ENCODE measurements at places on chromosomes 7 and 10. TPM values are rescaled to one million over a fixed set of nuclear protein-coding genes. Genes with fewer than 3 reads are reported as not detected.

- no peak overlapping the region for H3K27ac ChIP-seq
- no peak overlapping the region for H3K4me3 ChIP-seq
- no peaks in the 10 kb centered on the region for H3K36me3 ChIP-seq
These were observed 220.2 kb downstream of the DGKI start for GRCh38 chr7:137626469-137627067.

DNA sequence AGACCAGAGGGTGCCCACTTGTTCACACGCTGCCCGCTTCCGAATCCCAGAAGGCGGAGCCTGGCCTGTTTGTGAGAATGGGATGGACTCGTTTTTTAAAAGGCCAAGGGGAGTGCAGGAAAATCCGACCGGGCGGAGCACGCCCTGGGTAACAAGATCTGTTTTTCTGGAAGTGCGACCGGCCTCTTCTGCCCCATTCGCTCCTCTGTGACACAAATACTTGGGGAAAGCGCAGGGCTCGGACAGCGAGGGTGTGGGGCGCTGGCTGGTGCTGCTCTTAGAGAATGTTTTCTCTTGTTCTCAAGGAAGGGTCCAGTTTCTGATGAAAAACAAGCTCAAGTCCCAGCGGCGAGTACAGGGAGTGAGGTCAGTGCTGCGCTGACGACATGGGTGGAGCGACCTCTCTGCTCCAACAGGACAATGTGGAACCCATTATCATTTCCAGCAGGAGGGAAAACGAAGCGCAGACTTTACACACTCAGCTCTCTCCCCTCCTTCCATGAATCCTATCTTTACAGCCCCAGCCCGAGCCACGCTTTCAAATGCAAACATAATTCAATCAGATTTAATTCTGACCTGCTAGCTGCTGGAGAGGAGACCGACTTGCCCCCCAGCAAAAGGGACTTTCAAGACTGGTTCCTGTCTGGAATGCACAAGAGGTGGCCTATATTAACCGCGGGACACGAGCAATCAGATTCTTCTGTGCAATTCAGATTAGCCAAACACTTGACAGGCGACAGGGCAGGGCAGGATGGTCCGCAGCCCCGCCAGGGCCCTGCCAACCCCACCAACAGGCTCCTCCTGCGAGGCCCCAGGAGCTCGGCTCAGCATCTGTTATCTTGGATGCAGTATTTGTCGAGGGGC, 1.1 kb downstream of the RADIL start:
- no peaks in the 10 kb centered on the region for H3K27me3 ChIP-seq
- peak; percentile 58 for DNase-seq
- H3K4me1 ChIP-seq = peaks cover 12% of the 10 kb centered on the region
- no peaks in the 10 kb centered on the region for H3K36me3 ChIP-seq

DNA sequence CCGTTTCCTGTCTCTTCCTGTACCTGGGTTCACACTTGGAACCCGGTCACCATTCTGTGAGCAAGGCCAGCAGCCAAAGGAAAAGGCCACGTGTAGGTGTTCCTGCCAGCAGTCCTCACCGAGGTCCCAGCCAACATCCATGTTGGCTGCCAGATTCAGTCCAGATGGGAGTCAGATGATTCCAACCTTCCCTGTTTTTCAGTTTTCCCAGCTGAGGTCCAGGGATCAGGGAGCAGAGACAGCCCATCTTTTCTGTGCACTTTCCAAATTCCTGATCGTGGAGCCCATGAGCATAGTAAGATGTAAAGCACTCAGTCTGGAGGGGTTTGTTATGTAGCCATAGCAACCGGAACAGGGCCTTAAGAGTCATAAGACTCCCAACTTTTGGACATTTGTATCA, 3.9 kb upstream of the PVRIG start:
- peak; percentile 40 for DNase-seq
- H3K4me1 ChIP-seq = no peaks in the 10 kb centered on the region
- no peaks in the 10 kb centered on the region for H3K36me3 ChIP-seq
- no peaks in the 10 kb centered on the region for H3K27me3 ChIP-seq
- no peak overlapping the region for H3K4me3 ChIP-seq
- no peak overlapping the region for H3K27ac ChIP-seq

- H3K27me3 ChIP-seq = no peaks in the 10 kb centered on the region
- H3K27ac ChIP-seq = no peak overlapping the region
- no peaks in the 10 kb centered on the region for H3K4me1 ChIP-seq
These were observed 30.5 kb downstream of the DCLRE1A start for GRCh38 chr10:113823389-113823788.

- no peak overlapping the region for H3K4me3 ChIP-seq
- peaks cover 14% of the 10 kb centered on the region for H3K27me3 ChIP-seq
- DNase-seq = no peak
- H3K27ac ChIP-seq = no peak overlapping the region
- peaks cover 22% of the 10 kb centered on the region for H3K4me1 ChIP-seq
- no peaks in the 10 kb centered on the region for H3K36me3 ChIP-seq
These were observed 326.4 kb downstream of the SFMBT2 start for GRCh38 chr10:7084280-7085005.

DNA sequence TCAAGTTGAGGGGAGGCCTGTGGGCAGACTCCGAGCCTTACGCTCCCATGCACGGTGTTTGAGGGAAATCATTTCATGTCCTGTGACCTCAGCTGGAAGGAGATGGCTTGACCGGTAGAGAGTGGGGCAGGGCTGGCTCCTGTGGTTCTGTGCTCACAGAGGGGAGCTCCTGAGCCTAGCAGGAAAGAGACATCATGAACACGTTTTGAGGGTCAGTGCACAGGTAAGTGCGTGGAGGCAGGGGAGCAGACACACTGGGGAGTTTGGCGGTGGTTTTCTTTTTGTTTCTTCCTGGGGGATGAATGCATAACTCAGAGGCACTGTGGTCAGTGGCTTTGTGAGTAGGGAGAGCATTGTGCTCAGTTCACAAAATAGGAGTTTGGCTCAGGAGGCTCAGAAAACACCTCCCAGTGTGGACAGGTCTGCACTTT, 22.5 kb downstream of the ADCY1 start:
- H3K36me3 ChIP-seq = no peaks in the 10 kb centered on the region
- no peak overlapping the region for H3K4me3 ChIP-seq
- H3K4me1 ChIP-seq = no peaks in the 10 kb centered on the region
- H3K27me3 ChIP-seq = no peaks in the 10 kb centered on the region
- DNase-seq = no peak

The SPDYE1 gene
- polyA plus RNA-seq = not detected

DNA sequence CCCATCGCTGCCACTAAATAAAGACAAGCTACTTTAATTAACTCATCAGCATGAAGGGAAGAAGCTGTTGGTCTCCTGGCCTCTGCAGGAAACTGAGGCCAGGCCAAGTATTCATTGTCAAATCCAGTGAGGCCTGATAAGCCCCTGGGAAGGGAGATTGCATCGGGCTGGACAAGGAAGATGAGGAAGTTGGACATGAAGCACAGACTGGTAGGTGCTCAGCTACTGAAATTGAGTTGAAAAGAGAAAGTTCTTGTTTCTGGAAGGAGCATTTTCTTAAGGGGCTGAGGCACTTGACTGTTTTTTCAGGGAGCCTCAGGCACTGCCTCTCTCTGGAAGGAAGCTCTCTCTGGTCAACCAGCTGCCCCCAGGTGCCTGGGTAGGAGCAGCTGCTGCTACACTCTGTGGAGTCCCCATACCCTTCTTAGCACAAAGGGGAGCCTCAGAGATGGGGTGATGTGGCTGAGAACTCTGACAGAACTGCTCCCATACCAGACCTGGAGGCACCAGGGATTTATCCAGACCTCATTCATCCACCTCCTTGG, 90.3 kb upstream of the IKZF1 start:
- H3K4me3 ChIP-seq = no peak overlapping the region
- no peaks in the 10 kb centered on the region for H3K36me3 ChIP-seq
- H3K4me1 ChIP-seq = no peaks in the 10 kb centered on the region

DNA sequence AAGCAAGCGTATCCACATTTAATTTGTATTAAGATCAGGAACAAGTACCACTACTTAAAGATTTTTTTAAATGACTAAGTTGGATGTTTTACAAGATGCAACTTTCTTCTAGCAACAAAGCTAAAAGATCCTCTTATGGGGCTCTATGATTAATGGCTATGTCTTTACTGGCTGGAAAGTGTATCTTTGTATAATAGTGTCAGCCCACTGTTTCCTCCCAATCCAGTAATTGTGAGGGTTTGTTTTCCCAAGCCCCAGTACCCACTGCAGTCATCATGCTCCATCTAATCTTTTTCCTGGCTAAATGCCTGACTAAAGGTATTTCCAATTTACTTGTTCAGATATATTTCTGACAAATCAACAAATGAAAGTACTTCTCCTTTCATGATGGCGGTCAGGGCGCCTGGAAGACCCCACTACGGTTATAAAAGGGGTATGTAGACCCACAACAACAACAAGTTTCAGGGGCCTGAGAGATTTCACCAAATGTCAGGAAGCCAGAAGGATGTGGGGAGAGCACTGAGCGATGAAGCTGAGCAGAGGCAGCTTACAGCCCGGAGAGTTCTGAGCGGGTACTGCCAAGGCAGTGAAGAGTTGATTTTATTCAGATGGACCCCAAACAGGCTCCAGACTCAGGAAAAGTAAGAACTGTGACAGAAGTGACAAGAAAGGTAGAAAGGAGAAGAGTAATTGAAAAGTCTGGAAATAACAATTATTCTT, 222.6 kb upstream of the KLF14 start:
- no peak for DNase-seq
- H3K27ac ChIP-seq = no peak overlapping the region
- peaks cover 37% of the 10 kb centered on the region for H3K4me1 ChIP-seq
- H3K4me3 ChIP-seq = no peak overlapping the region
- peaks cover 55% of the 10 kb centered on the region for H3K36me3 ChIP-seq
- H3K27me3 ChIP-seq = no peaks in the 10 kb centered on the region
